Activated CD8-positive, alpha-beta T cell treated with anti-CD3 and anti-CD28 coated beads for 36 hours (primary cell): ENCODE measurements at places on chromosomes 4 and X. TPM values are rescaled to one million over a fixed set of nuclear protein-coding genes. Genes with fewer than 3 reads are reported as not detected.

ITGB1BP2 gene
- 5.3 TPM for total RNA-seq

- no peak overlapping the region for H3K4me3 ChIP-seq
- H3K27ac ChIP-seq = no peak overlapping the region
Observed at GRCh38 chr4:100174985-100175383, 15.3 kb downstream of the DDIT4L start.

DNA sequence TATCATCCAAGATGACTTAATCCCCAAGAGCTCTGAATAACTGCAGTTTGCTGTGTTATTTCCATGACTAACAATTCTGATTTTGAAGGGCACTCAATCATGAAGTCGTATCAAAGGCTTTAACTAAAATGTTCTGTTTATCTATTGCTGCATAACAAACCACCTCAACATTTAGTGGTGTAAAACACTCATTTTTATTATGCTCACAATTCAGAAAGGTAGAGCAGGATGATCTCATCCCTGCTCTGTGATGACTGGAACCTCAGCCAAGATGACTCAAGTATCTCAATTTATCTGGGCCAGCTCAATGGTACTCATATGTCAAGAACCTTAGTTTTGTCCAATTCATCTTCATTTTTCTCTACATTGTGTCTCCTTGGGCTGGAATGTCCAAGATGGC is 451.1 kb downstream of the PPARGC1A start:
- no peak for DNase-seq
- H3K4me3 ChIP-seq = no peak overlapping the region
- no peaks in the 10 kb centered on the region for H3K36me3 ChIP-seq
- no peaks in the 10 kb centered on the region for H3K27me3 ChIP-seq

DNA sequence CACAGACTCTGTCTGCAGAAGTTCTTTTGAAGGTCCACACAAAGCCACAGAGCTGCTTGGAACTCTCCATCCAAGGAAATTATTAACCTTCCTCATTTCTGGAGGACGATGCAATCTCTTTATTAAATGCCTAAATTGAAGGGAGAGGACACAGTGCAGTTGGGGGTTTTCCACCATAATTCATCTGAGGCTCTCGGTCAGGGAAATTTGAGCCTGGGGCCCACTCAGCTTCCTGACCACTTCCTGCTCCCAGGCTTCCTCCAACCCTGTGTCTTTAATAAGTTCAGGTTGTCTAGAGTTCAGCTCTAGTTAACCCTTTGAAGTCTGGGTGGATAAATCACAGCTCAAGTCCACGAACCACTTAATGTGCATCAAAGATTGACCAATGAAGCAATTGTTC is 58.5 kb downstream of the PRPS1 start:
- peaks cover 39% of the 10 kb centered on the region for H3K4me1 ChIP-seq
- no peak overlapping the region for H3K27ac ChIP-seq
- H3K27me3 ChIP-seq = no peaks in the 10 kb centered on the region

DNA sequence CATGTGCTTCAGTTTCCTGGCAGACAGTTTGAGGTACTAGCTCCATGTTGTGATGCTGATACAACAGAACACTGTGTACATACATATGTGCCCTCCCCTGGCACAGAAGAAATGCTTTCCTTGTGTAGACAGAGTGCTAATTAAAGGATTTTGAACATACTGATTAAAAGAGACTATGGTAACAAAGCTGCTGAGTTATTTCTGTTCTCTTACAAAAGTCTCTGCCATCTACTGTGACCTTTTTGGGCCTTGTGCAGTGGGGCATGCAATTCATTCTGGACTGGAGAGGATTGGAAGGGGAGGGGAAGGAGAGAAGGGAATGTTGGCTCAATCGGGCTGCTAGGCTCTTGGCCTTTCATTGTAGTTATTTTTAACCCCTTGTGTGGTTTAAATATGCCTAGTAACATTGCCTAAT is 6.0 kb downstream of the PDLIM5 start:
- no peak overlapping the region for H3K4me3 ChIP-seq
- H3K27me3 ChIP-seq = no peaks in the 10 kb centered on the region

DNA sequence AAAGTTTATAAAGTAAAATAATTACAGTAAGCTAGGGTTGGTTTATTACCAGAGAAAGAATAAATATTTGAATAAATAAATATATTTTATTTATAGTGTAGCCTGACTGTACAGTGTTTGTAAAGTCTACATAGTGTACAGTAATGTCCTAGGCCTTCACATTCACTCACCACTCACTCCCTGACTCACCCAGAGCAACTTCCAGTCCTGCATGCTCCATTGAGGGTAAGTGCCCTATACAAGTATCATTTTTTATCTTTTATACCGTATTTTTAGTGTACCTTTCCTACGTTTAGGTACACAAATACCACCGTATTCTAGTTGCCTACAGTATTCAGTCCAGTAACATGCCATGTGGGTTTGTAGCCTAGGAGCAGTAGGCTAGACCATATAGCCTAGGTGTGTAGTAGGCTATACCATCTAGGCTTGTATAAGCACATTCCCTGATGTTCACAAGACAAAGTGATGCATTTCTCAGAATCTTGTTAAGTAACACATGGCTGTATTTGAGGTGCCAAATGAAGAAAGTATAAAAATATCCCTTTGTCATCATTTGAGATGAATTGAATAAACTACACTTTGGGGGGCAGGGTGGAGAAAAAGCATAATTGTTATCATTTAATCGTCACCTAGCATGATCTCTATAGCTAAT is 14.7 kb upstream of the KLHL8 start:
- no peaks in the 10 kb centered on the region for H3K36me3 ChIP-seq
- no peaks in the 10 kb centered on the region for H3K4me1 ChIP-seq
- peaks cover 3% of the 10 kb centered on the region for H3K27me3 ChIP-seq
- H3K4me3 ChIP-seq = peak overlapping the region; percentile 72
- H3K27ac ChIP-seq = no peak overlapping the region
- DNase-seq = no peak

- H3K27ac ChIP-seq = no peak overlapping the region
- DNase-seq = no peak
- H3K27me3 ChIP-seq = peaks cover 6% of the 10 kb centered on the region
Observed at GRCh38 chr4:81343046-81343445, 128.0 kb upstream of the PRKG2 start.

GRCh38 chr4:110633358-110634341 is 10.8 kb upstream of the PITX2 start:
- peaks cover 80% of the 10 kb centered on the region for H3K27me3 ChIP-seq
- no peak overlapping the region for H3K27ac ChIP-seq
- H3K4me1 ChIP-seq = peaks cover 12% of the 10 kb centered on the region

- no peaks in the 10 kb centered on the region for H3K27me3 ChIP-seq
- no peak overlapping the region for H3K27ac ChIP-seq
- DNase-seq = no peak
Observed at GRCh38 chrX:22575161-22575845, 302.6 kb downstream of the CBLL2 start.

AREG gene
- total RNA-seq = 0.67 TPM

DNA sequence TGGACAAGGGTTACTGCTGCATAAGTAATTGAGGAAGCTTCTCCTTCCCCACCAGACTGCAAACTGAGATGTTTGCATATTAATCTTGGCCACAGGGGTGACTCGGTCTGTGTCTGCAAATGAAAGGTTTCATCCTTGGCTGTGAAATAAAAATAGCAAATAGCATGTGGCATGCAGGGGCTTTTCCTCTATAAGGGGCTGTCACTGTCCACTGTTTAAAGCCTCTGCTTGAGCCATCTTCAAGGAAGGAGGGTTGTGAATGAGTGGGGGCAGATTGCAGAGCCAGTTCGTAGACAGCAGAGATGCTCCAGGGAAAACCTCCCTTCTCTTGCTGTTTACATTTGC is 33.3 kb downstream of the TMSB4X start:
- H3K36me3 ChIP-seq = no peaks in the 10 kb centered on the region
- DNase-seq = no peak
- peaks cover 65% of the 10 kb centered on the region for H3K4me1 ChIP-seq
- no peak overlapping the region for H3K27ac ChIP-seq
- no peak overlapping the region for H3K4me3 ChIP-seq

GRCh38 chrX:151694121-151694520 is 1.1 kb upstream of the PRRG3 start:
- H3K27me3 ChIP-seq = peaks cover 16% of the 10 kb centered on the region
- no peak for DNase-seq
- H3K36me3 ChIP-seq = no peaks in the 10 kb centered on the region
- no peak overlapping the region for H3K4me3 ChIP-seq

GRCh38 chr4:52852041-52852440 is 10.1 kb upstream of the RASL11B start:
- peaks cover 5% of the 10 kb centered on the region for H3K4me1 ChIP-seq
- no peak for DNase-seq

FABP2 gene
- total RNA-seq = not detected

DNA sequence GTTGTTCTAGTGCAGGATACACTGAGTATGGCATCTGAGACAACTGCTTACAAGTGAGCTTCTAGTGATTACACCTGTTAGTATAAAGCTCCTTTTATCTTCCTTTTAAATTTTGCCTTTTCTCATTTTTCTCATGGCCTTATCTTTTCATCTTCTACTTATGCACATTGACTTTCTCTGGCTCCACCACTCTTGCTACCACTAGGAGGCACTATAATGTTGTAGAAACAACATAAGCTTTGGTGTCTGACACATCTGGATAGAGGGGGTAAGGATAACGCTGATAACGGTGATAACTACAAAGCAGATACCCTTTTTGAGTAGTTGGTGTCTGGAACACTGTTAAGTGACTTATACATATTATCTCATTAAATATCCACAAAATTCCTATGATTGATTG is 187.4 kb upstream of the TEX13C start:
- H3K27me3 ChIP-seq = no peaks in the 10 kb centered on the region
- no peaks in the 10 kb centered on the region for H3K36me3 ChIP-seq
- H3K4me3 ChIP-seq = no peak overlapping the region
- H3K27ac ChIP-seq = no peak overlapping the region
- DNase-seq = peak; percentile 1
- H3K4me1 ChIP-seq = no peaks in the 10 kb centered on the region

DNA sequence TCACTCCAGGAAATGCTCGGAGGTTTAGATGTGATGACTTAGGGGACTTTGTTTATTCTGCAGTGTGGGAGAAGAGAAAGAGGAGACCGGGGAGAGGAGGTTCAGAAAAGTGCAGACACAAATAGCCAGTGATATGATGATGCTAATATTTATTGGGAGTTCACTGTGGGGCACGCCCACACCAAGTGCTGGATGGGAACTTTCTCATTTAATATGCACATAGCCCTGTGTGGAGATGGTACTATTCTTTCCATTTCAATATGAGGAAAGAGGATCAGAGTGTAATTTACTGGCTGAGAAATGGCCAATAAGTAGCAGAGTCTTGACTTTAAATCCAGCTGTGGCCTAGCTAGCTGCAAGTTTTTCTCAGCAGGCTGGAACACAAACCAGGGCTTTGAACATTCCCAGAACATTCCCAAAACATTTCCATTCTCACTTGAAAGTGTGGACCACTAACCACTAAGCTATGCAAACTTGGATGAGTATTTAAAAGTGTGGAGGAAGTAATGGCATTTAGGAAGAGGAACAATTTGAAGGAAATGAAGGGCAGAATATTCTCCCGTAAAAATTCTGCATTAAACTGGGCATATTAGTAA is 231.7 kb downstream of the HS3ST1 start:
- no peaks in the 10 kb centered on the region for H3K36me3 ChIP-seq
- H3K27ac ChIP-seq = no peak overlapping the region

DNA sequence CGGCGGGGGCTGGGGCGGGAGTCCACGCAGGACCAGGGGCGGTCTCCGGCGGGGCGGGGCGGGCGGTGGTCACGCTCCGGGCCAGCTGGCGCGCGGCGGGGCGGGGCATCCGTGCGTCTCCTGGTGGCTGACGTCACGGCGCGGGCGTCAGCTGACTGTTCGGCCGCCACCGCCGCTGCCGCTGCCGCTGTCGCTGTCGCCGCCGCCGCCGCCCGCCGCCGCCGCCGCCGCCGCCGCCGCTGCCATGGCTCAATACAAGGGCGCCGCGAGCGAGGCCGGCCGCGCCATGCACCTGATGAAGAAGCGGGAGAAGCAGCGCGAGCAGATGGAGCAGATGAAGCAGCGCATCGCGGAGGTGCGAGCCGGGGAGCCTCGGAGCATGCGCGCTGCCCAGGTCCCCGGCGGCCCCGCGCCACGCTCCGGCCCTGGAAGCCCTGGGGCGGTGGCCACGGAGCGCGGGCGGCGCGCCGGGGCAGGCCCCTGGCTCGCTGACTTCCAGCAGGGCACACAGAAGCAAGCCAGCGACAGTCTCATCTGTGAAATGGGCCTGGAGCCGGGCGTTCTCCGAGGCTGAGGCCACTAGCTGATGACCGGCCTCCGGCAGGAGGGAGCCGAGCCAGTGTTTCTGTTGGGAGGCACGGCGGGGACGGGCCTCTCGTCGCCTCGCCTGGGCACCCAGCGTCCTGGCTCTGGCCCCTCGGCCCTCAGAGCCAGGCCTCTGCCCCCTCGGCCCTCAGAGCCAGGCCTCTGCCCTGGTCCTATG is at the start of gene FAM50A:
FAM50A (plus strand) TSS at position 150 of the 763 bp plus-strand sequence; CDS start at position 245, 95 bp downstream.
- peak; percentile 77 for DNase-seq
- peaks cover 28% of the 10 kb centered on the region for H3K4me1 ChIP-seq
- H3K27ac ChIP-seq = peak within 1 kb of the TSS; percentile 67

TMPRSS11B gene
- not detected for total RNA-seq

GRCh38 chr4:87679449-87680169 is 29.5 kb downstream of the DMP1 start:
- DNase-seq = peak; percentile 47
- no peak overlapping the region for H3K4me3 ChIP-seq
- H3K27ac ChIP-seq = no peak overlapping the region
- no peaks in the 10 kb centered on the region for H3K36me3 ChIP-seq
- no peaks in the 10 kb centered on the region for H3K4me1 ChIP-seq

ANOS1 gene
- 0.04 TPM for total RNA-seq

- peaks cover 3% of the 10 kb centered on the region for H3K36me3 ChIP-seq
- H3K4me1 ChIP-seq = peaks cover 7% of the 10 kb centered on the region
- no peak overlapping the region for H3K4me3 ChIP-seq
- no peak overlapping the region for H3K27ac ChIP-seq
- H3K27me3 ChIP-seq = no peaks in the 10 kb centered on the region
Observed at GRCh38 chrX:70476934-70477733, 32.5 kb downstream of the DLG3 start.

DNA sequence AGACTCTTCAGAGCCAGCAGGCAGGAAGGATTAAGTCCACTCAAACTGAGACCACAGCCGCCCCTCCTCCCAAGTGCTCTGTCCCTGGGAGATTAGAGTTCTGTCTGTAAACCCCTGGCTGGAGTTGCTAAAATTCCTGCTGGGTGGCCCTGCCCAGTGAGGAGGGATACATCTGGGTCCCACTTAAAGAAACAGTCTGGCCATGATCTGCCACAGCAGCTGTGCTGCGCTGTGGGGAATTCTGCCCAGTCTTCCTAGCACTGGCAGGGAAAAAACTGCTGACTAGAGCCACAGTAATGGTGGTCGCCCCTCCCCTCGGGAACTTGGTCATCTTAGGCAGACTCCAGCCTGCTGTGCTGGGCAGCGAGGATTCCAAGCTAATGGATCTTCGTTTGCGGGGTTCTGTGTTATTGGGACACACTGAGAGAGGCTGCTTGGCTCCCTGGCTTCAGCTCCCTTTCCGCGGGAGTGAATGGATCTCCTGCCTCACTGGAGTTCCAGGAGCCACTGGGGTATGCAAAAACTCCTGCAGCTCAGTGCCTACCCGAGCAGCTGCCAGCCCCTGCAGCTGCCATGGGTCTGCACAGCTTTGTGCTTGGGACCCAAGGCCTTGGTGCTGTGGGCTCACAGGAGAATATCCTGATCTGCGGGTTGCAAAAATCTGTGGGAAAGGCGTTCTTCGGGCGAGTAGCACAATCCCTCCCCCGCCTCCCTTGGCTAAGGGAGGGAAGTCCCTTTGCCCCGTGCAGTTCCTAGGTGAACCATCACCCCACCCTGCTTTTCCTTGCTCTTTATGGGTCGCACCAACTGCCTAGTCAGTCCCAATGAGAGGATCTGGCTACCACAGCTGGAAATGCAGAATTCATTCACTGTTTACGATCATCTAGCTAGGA is 15.7 kb downstream of the ZXDB start:
- DNase-seq = no peak
- no peaks in the 10 kb centered on the region for H3K4me1 ChIP-seq
- H3K4me3 ChIP-seq = no peak overlapping the region
- no peaks in the 10 kb centered on the region for H3K27me3 ChIP-seq

GRCh38 chr4:112214390-112215264 is 17.0 kb upstream of the AP1AR start:
- H3K27me3 ChIP-seq = no peaks in the 10 kb centered on the region
- H3K36me3 ChIP-seq = no peaks in the 10 kb centered on the region
- H3K4me3 ChIP-seq = no peak overlapping the region
